ENCODE measurements at places on chromosomes 2 and 18. TPM values are rescaled to one million over a fixed set of nuclear protein-coding genes. Genes with fewer than 3 reads are reported as not detected.

DNA sequence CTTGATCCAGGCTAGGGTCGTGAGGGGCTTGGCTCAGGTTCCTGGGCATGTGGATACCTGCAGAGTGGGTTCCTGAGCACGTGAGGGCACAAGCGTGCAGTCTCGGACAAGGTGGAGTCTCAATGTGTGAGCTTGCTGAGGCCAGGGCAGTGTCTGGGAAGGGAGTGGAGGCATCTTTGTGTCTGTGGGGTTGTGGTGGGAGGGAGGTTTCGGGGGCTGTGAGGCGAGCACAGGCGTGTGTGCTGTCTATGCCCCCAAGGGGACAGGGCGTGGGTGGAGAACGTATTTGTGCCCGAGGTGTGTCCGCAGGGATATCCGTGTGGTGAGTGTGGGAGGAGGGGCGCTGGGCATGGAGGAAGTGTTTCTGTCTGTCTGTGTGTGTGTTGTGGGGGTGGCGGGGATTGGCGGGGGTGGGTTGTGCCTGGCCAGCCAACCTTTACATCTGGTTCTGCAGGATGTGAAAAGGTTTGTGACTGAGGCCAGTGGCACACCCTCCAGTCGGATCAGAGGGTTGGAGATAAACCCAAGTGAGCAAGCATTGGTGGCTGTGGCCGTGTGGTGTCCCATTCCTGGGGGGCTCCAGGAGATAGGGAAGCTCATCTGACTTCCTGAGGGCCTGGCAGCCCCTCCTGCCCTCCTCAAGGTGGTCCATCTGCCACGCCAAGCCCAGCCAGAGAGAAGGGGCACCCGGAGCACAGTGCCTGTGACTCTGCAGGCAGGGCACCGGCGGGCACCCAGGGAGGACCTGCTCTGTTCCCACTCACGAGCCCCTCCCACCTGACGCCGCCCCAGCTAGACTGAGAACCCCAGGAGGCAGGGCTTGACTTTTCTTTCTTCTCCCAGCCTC is 57.1 kb downstream of the ZFP36L2 start:
- DNase-seq: no peak

RNF152 gene
- 2.2 TPM for total RNA-seq

RHOB gene
- total RNA-seq: 9.5 TPM

GRCh38 chr2:7097353-7097895 is 180.2 kb downstream of the RNF144A start:
- peak; percentile 73 for DNase-seq

DNA sequence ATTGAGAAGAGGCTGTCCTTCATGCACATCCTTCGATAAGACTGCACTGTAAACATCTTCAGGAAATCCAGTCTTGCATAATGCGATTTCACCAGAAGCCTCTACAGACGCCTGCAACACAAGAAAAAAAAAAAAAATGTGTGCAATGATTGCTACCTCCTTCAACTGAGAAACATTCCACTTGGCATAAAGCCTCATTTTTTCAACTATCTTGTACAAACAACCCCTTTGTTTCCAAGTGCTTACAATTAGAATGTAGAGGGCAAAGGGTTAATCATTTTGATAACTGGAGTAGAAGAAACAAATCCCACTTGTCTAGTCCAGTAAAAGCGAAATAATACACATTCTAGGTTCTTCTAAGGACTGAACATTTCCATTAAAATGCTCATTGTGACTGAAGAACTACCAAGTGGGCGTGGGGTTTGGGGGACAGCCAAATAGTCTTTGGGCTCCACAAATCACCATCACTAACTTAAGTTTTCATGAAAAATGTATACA is 29.2 kb downstream of the CDH2 start:
- DNase-seq: no peak

- no peak for DNase-seq
Measured at GRCh38 chr18:46536215-46536874, 120.7 kb downstream of the LOXHD1 start.

SERPINB7 gene
- total RNA-seq: not detected

IL18RAP gene
- not detected for total RNA-seq

GRCh38 chr2:41717839-41718238 is 330.0 kb upstream of the PKDCC start:
- DNase-seq: no peak

ATOH8 gene
- 0.54 TPM for total RNA-seq

GRCh38 chr2:2826621-2827020 is 495.5 kb upstream of the MYT1L start:
- no peak for DNase-seq
